Activated T-cell treated with anti-CD3 and anti-CD28 coated beads for 1 hour (primary cell): ENCODE measurements at places on chromosomes 5 and 9.

- DNase-seq, result no peak
Measured at GRCh38 chr5:154109416-154110106, 70.8 kb downstream of the MFAP3 start.

- DNase-seq, result no peak
Measured at GRCh38 chr5:43772764-43773477, 169.9 kb downstream of the NNT start.

DNA sequence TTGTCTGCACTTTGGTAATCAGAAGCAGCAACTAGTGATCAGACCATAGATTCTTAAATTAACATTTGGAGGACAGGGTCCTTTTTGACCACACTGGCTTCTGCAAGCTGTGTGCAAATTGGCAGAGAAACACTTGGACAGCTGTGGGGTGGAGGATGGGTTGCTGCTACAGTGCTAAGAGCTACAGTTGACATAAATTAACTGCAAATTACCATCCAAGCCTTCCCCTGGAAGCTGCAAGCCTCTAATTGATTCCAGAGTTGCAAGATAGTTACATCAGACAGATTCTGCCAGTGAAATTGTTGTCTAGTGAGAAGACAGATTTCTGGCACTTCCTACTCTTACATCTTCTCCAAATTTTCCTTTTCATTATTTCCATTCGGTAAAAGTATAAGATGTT is 517.7 kb downstream of the DIRAS2 start:
- DNase-seq, result no peak

DNA sequence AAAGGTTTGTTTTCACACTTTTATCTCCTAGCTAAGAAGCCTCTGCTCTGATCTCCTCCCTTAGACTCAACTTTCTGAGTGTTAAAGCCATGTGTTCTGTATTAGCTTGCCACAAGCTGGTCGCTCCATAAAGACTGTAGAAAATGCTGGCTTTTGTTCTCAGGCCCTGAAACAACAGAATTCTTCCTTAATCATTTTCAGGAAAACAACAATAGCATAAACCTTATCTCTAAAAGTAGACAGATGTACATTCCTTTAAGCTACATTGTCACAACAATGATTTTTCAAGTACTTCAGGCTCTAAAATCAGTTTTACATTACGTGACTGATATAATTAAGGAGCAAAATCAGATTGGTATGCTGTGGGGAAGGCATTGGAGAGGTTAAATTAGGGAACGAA is 41.9 kb downstream of the VCAN start:
- DNase-seq, result no peak

DNA sequence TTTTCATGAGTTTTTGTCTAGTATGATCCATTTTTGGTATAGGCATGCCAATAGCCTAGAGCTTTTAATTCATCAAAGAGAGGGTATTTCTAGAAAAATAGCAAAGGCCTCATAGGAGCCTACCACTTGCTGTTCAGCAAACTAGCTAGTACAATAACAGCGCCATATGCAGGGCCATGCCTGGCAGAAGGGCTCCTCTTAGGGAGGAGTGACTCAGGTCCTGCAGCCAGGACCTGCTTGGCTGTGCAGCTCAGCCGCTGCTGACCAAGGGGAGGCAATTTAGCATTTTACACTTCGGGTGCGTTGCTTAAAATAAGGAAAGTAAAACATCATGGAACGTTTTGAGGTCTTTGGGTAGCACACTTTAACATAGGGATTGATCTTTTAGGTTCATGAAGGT is 100.6 kb downstream of the TRIO start:
- no peak for DNase-seq
